Activated CD4-positive, alpha-beta T cell treated with anti-CD3 and anti-CD28 coated beads, Interleukin-2, amount 50 U/mL, for 24 hours (primary cell): ENCODE measurements at places on chromosomes 13 and 19.

GRCh38 chr19:34184880-34185491, 12.7 kb downstream of the LSM14A start:
- no peak for DNase-seq

DNA sequence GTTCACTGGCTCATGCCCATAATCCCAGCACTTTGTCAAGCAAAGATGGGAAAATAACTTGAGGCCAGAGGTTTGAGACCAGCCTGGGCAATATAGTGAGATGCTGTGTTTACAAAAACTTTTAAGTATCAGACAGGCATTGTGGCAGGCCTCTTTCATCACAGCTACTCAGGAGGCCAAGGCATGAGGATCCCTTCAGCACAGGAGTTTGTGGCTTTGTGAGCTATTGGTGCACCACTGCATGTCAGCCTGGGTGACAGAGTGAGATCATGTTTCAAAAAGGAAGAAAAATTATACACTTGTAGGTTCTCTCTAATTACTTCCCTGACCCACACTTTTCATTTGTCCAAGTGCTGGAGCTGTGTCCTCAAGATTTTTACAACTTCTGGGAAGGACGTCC, 11.5 kb upstream of the LGALS14 start:
- no peak for DNase-seq

DNA sequence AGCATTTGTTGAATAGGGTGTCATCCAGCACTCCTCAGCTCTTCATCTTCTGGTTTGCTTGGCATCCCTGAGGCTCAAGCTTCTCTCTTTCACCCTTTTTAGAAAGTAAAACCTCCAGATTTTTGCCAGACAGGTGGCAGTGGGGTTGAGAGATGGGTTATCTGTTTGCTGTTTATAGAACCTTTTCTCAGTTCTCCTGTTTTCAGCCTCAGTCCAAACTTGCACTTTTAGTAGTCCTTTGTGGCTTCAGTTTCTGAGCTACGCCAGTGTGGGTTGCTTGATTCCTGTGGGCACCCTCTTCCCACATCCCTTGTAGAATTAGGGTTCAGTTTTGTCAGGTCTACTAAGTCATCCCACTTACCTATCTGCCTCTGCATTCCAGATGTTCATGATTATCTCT, 147.9 kb downstream of the PAN3 start:
- no peak for DNase-seq

DNA sequence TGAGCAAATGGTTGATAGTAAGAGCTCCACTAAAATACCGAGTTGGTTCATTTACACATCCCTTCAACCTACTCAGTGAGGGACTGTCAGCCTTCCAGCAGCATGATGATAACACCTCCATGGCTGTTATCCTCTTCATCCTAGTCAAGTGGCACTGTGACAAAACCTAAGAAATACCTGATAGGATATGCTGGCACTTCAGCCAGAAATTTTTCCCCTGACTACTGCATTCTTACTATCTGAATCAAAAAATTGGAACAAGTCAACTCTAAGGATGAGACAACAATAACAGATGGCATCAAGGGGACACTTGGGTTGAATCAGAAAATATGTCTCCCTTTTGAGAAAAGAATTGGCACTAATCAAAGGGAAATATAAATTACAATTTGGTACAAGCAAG, 193.9 kb downstream of the KCTD12 start:
- DNase-seq, result no peak

DNA sequence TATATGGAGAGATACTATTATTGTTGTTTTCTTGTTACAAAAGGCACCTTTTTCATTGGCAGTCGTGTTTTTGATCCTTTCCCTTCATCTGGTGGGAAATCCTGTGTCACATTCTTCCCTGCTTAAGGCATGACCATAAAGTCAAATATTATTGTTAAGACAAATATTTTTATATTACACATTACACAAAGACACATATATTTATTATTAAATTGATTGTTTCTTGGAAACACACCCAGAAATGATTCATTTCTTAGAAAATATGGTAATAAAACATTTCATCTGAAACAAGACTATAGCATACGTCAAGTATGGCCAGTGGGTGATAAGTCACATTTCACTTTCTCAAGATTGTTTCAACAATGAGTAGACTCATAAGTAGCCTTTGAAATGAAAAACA, 77.3 kb downstream of the KCTD12 start:
- no peak for DNase-seq

DNA sequence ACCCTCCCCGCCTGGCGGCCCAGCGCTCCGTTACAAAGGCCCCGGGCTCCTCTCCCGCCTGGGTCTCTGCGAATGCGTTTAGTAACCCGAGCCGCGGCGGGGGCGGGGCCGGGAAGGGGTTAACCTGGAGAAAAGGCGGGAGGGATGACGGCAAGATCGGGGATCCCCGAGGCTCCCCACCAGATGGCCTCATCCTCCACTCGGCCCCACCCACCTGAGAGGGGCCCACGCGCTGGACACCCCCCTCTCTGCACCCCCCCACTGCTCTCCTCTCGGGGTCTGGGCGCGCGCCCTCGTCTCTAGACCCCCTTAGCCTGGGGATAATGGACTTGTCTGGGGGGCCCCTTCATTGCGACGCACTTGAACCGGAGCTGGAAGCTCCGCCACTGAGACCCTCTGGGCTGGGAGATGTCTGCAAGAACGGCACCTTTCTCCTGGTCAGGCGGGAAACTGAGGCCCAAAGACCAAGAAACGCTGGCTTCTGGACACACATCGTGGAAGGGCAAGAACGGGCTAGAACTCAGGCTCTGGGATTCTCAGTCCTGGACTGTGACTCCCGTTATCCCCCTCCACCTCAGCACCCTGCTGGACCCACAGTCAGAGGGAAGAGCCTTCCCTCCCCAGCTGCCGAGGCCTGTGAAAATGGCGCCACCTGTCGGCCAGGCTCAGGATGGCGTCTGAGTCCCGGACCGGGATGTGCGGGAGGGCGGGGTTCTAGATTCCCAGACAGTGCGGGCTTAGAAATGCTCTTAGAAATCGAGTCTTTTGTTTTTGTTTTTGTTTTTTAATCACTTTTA, 2.9 kb upstream of the LTBP4 start:
- DNase-seq, result peak; percentile 79

DNA sequence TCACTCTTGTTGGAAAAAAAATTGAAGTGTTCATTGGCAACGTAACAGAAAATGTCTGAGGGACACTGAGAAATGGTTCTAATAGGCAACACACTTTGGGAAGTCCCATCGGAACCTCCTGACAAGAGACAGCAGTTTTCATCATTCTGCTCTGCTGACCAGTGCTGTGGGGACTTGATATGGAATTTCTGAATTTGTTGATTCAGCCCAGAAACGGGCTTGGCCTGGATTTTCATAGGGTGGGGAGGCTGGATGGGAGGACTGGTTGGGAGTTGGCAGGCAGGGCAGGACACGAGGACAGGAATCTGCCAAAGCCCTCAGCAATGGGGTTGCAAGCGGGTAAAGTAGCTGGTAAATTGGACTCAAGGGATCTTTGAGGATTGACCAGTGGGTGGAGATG, 96.5 kb downstream of the DCT start:
- no peak for DNase-seq

DNA sequence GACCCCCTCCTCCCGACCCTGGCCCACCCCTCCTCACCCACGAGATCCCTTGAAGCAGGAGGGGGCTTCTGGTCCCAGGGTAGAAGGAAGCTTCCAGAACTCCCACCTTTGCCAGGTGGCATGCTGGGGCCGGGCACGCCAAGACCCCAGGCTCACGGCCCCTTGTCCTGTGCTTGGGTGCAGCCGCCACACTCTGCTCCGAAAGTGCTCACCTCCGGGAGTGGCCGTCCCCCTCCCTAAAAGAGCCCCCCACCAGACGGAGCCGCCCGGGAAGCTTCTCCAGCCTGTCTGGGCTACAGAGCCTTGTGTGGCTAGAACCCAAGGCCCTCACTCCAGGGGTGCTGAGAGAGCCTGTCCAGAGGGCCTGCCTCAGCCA, 1.8 kb upstream of the EFNA2 start:
- DNase-seq, result no peak

DNA sequence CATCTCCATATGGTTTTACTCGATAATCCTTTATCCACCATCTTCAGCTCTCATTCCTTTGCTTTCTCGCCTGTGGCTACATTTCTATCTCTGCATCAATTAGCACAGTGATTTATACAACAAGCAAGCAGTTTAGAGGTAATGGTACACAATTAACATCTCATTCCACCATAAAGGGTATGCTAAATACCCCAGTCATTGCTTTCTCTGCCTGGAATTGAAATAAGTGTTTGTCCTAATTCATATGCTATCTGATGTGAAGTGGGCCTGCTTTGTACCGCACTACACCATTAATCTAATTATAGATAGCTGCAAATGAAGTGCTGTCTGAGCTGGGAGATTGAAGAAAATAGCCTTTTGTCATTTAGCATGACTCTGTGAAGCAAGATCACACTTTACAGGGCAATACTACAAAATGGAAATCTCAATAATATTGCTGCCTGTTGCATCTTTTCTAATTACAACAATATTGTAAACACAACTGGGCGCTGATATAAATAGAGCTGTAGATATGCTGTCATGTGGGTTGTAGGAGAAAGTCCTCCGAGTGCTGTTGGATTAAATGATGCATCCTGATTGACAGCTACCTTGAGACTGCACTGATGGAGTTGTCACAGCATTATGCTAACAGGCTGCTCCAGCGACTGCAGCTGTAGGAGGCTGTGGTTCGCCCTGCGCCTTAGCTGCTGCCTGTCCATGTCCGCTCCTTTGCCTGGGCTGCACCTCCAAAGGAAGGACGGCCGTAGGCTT, 78.2 kb downstream of the GGACT start:
- no peak for DNase-seq

- DNase-seq, result no peak
Measured at GRCh38 chr19:43599635-43600295, 3.4 kb downstream of the ZNF576 start.

DNA sequence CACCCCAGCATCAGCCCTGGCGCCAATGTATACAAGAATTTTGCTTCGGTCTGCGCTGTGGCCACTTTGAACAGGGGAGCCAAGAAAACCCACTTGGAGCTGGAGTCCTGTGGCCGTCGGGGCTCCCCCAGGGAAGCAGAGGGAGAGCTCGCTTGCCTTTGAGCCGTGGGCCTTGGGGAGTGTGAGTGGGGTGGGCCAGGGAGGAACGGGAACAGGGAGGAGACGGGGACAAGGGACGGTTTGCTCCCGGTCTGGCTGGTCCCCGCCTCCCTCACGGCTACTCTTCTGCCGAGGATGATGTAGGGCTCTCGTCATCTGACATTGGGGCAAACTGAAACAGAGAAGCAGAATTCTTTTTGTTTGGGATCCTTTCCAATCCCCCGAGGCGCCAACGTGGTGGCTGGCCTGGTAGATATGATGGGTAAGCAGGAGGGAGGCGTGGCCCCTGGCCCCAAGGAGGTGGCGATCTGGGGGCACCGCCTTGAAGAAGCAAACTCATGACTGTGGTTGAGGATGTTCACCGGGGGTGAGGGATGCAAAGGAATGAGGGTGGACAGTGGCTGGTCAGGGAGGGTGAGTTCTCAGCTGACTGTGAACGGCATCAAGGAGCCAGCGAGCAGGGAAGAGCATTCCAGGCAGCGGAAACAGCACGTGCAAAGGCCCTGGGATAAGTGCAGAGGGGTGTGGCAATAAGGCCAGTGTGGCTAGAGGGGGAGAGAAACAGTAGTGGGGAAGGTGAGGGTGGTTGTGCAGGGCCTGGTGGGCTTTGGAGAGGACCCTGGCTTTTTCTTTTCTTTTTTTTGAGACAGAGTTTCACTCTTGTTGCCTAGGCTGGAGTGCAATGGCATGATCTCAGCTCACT, 10.9 kb upstream of the SPC24 start:
- no peak for DNase-seq

- no peak for DNase-seq
Measured at GRCh38 chr13:37029617-37030016, 29.0 kb downstream of the EXOSC8 start.

GRCh38 chr19:3691726-3692125, 8.5 kb downstream of the PIP5K1C start:
- DNase-seq, result no peak

DNA sequence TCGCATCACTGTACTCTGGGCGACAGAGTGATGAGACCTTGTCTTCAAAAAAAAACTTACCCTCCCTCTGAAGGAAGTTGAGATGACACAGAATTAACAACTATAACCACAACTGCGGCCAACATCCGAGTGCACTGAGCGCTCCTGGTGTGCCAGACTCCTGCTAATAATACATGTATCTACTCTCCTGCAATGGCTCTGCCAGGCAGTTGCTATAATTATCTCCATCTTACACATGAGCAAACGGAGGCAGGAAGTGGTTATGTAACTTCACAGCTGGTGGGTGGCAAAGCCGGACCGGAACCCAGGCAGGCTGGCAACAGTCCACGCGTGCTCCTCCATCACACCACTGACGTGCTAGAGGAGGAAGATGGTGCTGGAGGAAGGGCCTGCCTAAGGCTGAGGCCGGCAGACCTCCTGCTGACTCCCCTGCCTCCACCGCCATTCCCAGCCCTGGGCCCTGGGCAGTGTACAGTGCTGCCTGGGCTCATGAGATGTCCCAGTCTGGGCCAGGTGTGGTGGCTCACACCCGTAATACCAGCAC, 12.6 kb downstream of the XRCC1 start:
- DNase-seq, result peak; percentile 72

GRCh38 chr19:41626877-41627276, at the start of gene CEACAM4:
TSS of gene CEACAM4 (minus strand) at chr19:41627074. CDS start at chr19:41626963, 111 bp downstream.
- no peak for DNase-seq

- no peak for DNase-seq
Measured at GRCh38 chr13:74000876-74001275, 133.3 kb downstream of the KLF12 start.
